MCF 10A (cell line): ENCODE measurements at places on chromosomes 2 and 18.

- no peak for DNase-seq
These were observed 13.9 kb upstream of the SULT1C4 start for GRCh38 chr2:108363908-108364225.

GRCh38 chr2:232437195-232437571, 18.8 kb upstream of the ALPI start:
- DNase-seq, result no peak

DNA sequence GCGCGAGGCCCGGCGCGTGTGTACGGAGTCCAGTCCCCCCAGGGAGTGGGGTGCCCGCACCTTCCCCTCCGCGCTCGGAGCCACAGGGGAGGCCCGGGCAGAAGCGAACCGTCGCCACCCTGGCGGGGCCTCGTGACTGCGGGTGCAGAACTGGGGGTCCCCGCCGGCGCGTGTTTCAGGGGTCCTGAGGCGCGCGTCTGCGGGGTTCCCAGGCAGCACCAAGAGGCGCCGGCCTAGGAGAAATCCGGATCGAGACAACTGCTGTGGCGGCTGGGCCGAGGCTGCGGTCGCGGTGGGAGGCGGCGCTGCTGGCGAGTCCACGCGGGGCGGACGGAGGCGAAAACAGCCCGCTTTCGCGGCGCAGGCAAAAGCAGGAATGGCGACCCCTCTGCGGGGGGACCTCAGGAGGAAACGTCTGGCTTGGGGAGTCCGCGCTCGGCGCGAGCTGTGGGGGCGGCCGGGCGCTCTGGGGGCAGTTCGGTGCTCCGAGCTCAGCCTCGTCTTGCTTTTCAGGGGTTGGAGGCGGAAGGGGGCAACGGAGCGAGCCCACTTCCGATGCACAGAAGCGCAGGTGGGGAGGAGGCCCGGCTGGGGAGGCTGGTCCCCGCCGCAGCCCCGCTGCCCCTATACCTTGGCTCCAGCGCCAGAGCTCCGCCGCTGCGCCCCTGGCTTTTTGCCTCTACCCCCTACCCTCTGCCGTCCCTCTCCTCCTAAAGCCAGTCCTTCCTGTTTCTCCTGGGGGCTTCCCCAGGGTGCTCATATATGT, 81.5 kb upstream of the LDLRAD4 start:
- no peak for DNase-seq

DNA sequence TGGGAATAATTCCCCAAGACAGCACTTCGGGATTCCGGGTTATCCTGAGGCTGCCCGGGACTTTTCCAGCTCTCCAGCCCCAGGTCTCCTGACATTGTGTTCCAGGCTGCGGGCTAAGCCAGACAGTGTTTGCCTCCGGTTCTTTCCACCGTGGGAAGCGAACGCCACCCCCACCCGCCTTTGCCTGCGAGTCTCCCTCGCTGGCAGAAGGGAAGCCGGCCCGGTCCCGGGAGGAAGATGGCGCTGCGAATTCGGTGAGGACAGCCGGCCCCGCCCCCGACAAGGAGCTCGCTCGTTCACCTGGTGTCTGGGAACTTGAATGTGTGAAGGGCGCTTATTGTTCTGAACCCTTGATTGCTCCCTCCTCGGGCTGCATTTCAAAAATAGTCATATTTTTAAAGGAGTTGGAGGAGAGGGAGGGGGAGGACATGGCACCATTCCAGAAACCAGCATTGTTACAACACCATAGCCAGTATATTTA, 2.9 kb downstream of the LRATD1 start:
- peak; percentile 93 for DNase-seq

- no peak for DNase-seq
These were observed 22.6 kb upstream of the PGAP1 start for GRCh38 chr2:196949116-196949515.

DNA sequence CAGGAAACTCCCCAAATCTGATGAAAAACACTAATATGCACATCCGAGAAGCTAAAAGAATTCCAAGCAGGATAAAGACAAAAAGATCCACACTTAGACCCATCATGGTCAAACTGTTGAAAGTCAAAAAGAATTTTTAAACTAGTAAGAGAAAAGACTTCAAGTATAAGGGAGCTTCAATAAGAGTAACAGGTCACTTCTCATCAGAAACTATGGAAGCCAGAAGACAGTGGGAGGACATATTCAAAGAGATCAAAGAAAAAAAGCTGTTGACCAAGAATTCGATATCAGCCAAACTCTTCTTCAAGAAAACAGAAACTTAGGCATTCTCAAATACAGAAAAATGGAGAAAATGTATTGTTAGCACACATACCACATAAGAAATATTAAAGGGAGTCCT, 50.4 kb downstream of the ZC3H8 start:
- DNase-seq, result peak; percentile 24

DNA sequence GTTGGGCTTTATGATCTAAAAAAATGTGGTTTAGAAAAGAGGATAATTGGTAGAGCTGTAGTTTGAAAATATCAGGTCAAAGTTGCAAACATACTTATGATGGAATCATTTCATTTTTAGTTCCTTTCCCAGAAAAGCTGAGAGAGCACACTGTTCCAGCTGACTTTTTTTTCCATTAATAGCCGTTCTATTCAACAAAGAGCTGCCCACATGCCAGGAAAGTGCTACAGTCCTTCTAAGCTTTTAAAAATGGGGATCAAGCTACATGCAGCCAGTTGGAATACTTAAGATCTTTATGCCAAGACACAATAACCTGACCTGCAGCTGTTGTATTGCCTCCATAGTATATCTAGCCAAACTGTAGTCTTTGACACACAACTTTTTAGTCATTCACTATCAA, 111.5 kb downstream of the GALNT3 start:
- no peak for DNase-seq

GRCh38 chr2:27060323-27060722, 8.9 kb downstream of the AGBL5 start:
- DNase-seq, result no peak

- DNase-seq, result no peak
These were observed 57.2 kb downstream of the LBH start for GRCh38 chr2:30288561-30288960.

DNA sequence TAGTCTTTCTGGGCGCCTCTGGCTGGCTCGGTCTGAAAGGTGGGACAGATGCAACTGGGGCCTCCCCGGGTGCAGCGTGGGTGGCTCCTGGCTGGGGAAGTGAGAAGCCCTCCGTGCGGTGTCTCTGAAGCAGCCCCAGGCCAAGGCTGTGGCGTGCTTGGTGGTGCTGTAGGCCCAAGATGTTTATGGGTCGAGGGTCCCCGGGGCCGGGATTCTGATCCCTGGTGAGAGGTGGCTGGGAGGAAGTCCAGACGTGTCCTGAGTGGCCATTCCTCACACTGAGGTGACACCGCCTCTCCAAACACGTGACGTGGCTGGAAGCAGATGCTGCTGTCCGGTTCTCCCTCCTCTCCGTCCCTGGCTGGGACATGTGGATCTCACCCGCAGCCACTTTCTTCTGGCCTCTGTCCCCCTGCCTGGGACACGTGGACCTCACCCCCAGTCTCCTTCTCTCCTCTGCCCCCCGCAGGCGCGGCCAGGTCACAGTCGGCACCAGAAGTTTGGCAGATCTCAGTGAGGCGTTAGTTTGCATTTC, 12.6 kb downstream of the RTP5 start:
- no peak for DNase-seq

DNA sequence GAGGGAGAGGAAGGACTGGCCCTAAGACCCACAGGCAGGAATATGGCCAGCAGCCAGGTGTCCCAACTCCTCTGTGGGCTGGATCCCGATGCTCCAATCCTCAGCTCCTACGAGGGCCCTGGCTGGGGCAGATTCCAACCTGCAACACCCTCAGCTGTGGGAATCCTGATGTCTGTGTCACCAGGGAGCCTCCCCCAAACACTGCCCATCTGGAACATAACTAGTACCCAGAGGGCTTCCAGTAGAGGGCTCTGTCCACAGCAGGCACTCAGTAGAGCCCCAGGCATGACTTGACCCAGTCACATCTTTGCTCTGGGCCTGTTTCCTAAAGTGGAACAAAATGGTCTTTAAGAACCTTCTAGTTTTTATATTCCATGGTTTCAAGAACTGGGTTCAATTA, 20.6 kb upstream of the LOXHD1 start:
- peak; percentile 35 for DNase-seq

GRCh38 chr2:42918671-42919318, 126.4 kb upstream of the HAAO start:
- DNase-seq, result no peak

DNA sequence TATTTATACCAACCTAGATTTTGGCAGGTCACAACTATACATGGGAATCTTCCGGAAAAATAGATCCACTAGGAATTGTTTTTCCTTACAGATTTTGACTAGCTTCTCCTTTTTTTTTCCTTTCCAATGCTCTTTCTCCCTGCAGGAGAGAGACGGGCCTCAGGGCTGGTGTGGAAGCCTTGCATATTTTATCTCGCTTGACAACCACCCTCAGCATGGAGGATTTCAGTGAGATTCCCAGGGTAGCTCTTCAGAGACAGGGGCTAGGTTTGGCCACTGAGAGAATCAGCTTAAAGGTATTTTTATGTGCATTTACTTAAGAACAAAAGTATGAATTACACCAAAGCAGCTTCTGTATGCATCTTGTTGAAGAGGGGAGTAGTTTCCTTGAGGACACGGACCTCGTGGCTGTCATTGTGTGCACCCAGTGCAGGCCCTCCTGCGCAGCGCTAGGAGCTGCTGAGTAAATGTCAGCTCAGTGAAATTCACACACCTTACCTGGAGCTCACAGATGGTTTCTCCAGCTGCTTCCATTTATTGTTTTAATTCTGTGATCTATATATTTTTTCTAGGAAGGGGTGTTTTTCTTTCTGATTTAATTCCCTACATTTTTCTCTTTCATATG, 54.4 kb downstream of the TRAPPC12 start:
- no peak for DNase-seq

- DNase-seq, result no peak
These were observed 756.3 kb downstream of the SATB2 start for GRCh38 chr2:198701481-198701880.

- peak; percentile 11 for DNase-seq
These were observed 105.3 kb upstream of the FOSL2 start for GRCh38 chr2:28287256-28287915.

- DNase-seq, result no peak
These were observed 23.1 kb downstream of the SFTPB start for GRCh38 chr2:85644909-85645308.

DNA sequence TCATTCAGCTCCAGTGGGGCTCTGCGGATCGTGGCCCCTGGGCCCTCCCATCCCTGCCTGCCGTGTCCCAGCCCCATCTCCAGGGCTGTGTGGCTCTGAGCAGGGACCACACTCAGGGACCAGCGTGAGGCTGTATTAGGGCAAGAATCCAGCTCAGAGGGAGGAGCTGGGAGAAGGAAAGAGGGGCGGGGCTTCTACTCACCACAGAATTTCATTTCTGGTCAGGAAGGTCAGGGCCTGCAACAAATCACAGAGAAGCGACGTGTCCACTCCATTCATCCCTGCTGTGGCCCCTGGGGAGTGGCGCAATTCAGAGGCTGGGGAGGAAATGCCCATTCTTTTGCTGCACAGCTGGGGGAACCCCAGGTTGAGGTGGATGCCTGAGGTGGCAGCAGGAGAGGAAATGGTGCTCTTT, 828 bp downstream of the CIB4 start:
- DNase-seq, result peak; percentile 62

- no peak for DNase-seq
These were observed 47.2 kb upstream of the ID2 start for GRCh38 chr2:8634466-8635172.

- no peak for DNase-seq
These were observed 206.6 kb upstream of the SETBP1 start for GRCh38 chr18:44474067-44474411.

DNA sequence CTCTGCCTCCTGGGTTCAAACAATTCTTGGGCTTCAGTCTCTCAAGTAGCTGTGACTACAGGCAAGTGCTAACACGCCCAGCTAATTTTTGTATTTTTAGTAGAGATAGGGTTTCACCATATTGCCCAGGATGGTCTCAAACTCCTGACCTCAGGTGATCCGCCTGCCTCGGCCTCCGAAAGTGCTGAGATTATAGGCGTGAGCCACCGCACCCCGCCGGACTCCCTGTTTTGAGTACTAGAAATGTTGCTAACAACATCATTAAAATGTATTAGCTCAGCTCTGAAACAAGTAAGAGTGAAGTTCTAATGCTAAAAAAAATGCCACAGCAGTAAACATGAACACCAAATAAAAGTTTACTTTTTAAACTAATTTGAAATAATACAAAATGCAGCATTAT, 937.7 kb downstream of the CPS1 start:
- DNase-seq, result no peak

DNA sequence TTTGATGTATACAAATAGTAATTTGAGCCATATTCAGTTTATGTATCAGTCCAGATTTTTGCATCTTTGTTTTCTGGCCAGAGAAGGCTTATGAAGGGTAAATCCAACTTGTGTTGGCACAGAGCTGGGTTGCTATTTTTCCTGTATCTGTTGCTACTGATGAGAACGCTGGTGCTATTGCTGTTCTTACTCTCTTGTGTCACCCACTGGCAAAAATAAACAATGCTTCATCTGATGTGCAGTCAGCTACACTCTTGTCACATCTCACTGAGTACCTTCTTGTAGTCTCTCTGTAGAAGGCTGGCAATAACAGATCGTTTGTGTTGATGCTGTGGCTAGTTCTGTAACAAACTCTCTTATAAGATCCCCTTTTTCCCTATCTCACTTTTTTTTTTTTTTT, 323.4 kb downstream of the CDH19 start:
- no peak for DNase-seq

DNA sequence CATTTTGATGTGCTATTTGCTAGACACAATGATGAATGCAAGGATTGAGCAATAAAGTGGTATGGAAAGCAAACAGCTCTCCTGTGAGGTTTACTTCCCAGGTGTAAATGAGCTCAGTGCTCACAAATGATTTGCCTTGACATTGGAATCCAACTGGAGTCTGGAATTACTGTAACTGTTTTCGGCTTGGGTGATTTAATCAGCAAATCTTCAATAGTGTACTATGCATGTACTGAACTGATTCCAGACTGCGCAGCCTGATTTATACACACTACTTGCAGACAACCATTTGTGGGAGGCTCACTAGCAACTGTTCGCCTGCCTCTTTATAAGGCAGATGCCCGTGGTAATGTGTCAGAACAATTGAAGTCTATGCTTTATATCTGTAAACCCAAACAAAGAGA, 27.9 kb upstream of the SOX11 start:
- no peak for DNase-seq

- no peak for DNase-seq
These were observed 69.2 kb upstream of the DYNAP start for GRCh38 chr18:54521846-54522245.

- DNase-seq, result peak; percentile 28
These were observed 72.8 kb downstream of the TNS1 start for GRCh38 chr2:217929757-217930707.

DNA sequence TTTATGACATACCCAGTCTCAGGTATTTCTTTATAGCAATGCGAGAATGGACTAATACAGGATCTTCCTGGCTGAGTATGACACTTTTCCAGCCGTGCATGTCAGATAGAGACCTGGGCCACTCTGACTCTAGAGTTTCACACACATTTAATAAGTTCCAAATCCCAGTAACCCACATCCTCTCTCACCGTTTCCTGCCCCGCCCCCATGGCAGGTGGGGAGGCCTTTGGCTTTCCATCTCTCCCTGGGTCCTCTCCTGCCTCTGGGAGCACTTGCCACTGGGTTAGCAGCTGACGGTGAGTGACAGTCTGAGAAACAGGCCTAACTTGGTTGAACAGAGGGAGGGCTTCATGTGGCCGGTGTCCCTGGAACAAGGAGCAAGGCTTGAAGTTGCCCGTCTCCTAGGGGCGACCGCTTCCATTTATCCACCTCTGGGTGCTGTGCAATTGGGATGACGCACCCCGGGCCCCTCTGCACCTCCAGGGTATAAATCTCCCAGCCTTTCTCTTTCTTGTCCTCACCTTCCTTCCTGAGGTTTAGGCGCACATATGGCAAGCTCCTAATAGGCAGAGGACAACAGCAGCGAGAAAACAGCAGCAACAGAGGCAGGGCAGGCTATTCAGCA, 152.7 kb upstream of the HDAC4 start:
- DNase-seq, result no peak
